ENCODE measurements at places on chromosomes 6 and 20.
A peak's percentile ranks its signal among the peaks of the same experiment; 100 is the strongest.

- DNase-seq: no peak
Measured at GRCh38 chr20:49280463-49281058, 2.7 kb upstream of the ZNFX1 start.

- DNase-seq: no peak
Measured at GRCh38 chr6:167661552-167662044, 165.1 kb upstream of the AFDN start.

DNA sequence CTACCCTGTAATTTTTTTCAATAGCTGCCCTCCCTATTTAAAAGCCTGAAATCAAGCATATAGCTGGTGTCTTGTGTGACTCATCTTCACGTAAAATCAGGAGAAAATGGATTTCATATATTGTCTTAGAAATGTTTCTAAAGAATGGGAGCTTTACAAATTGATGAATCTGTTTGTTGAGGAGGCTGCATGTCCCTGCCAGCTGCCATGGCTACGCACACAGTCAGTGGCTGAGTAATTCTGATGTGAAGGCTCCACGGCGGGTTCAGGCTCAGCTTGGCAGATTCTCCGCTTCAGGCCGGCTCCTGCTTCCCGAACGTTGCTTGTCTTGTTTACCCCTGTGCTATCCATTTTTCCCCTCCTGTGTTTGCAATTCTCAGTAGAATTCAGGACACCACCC lies 82.8 kb downstream of the CCDC170 start:
- no peak for DNase-seq

- DNase-seq: no peak
Measured at GRCh38 chr6:132135409-132135808, 184.2 kb upstream of the CCN2 start.

DNA sequence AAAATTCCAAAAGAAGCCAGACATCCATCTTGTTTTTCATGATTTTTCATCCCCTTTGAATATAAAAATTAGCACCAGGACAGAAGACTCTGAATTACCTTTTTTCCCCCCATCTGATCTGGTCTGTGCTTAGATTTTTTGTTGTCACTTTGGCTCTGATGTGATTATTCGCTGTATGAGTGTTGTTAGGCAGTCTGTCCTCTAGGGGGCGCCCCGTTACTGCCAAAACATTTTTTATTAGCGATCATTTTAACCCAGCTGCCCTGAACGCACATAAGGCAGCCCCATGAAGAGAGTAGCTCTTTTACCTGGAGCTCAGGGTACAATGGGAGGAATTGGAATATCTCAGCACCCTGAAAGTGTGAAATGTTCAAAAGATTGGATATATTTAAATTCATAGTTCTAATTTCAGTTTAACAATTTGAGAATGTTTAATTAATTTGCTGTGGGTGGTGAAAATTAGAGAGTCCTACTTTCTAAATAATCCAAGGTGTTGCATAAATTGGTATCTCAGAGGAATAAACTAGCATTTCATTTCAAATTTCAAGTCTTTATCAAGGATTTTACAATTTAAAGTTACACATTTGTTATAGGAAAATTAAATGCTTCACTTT lies 60.8 kb downstream of the PRPH2 start:
- peak; percentile 82 for DNase-seq

GRCh38 chr6:135722190-135722589 lies 129.3 kb upstream of the PDE7B start:
- DNase-seq: no peak

- DNase-seq: no peak
Measured at GRCh38 chr20:50850721-50851286, 55.9 kb downstream of the BCAS4 start.

DNA sequence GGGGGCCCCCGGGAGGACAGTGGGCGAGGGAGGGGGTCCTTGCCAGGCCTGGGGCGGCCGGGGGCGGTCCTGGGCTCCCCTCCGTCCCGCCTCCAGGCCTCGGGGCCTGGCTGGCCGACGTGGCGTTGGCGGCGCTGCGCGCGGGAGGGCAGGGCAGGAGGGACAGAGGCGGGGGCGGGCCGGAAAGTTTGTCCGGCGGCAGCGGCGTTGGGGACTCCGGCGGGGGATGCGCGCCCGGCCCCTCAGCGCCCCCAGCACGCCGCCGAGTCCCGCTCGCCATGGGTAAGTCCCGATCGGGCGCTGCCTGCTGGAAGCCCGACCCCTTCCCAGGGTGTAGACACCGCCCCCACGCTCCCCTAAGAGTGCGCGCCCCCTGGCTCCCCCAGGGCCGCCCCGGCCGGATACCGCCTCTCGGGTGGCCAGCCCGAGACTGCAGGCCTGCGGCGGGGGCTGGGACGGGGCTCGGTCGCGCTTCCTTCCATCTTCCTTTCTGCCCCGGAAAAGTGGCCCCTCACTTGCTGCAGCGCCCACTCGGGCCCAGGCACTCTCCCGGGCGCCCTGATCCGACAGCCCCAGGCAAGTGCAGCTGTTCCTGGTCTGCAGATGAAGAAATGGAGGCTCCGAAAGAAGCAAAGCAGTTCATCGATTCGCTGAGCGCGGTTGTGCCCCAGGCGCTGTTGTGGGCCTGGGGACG lies at the start of gene SLC2A10:
TSS of gene SLC2A10 (plus strand) at position 191 of the 694 bp plus-strand sequence. CDS start at position 279, 88 bp downstream.
- no peak for DNase-seq

GRCh38 chr20:1320902-1321653 lies 7.9 kb downstream of the SDCBP2 start:
- DNase-seq: no peak

DNA sequence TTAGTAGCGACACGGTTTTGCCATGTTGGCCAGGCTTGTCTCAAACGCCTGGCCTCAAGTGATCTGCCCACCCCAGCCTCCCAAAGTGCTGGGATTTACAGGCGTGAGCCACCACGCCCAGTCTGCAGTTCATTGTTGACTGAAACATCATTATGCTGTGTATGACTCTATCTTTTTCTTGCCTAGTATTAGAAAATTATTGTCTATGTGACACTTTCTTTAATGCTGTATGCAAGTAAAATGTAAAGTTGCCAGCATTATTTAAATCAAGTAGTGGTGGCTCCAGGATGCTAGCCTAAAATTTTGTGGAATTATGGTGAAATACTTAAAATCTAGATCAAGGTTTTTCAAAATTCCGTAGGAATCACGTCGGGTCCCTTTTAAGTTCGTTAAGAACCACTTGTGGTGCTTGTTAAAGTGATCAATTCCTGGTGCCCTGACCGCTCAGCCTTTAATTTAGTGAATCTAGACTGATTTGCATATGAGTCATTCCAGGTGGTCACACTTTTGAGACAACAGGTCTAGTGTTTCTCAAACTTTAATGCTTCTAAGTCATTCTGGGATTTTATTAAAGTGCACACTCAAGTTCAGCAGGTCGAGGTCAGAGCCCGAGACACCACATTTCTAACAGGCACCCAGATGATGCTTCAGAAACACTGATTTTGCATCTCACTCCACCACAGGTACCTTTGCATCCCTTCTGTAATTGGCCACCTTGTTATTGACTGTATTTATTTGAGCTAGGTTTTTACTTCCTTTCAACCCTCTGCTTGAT lies 132.6 kb upstream of the MTHFD1L start:
- DNase-seq: no peak

DNA sequence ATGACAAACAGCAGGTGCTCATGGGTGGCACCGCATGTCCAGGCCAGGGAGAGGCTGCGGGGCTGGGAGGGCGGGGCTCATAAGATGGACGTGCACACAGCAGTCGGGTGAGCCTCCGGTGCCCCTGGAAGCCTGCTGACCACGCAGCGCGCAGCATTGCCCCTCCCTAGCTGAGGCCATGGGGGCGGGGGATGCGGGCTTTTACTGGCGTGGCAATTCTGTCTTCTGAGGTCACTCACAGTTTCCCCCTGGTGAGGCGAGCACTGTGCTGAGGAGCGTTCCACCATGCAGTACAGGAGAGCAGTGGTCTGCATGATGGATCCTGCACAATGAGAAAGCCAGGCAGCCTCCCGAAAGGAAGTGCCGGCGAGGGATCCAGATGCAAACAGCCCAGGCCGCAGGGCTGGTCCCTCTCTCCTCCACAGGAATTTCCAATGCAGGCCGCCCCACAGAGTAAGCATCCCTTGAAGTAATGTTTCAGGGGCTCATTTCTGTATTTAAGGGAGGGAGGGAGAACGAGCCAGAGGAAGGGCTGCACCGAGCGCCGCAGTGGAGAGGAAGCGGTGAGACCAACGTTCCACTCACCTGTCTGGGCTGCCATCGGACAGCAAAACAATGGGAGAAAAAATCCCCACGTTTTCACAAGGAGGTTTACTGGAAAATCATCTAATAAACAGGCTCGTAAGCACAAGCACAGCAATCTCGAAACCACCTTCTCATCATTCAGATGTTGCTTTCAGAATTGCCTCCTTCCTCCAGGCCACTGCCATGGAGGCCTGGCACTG lies 56.0 kb downstream of the IRF4 start:
- DNase-seq: no peak

- DNase-seq: no peak
Measured at GRCh38 chr6:41475164-41475563, 71.0 kb upstream of the FOXP4 start.

DNA sequence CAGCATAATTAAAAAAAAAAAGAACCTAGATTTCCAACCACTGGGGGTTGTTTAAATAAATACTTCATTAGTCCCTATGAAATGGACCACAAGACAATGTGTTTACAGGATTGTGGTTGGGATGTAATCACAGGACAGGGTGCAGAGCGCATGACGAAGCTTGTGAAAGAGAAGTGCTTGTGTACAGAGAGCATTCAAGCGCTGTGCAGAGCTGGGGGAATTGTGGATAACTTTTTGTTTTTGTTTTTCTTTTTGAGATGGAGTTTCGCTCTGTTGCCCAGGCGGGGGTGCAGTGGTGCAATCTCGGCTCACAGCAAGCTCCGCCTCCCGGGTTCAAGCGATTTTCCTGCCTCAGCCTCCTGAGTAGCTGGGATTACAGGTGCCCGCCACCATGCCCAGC lies 22.3 kb downstream of the LAMA5 start:
- no peak for DNase-seq

GRCh38 chr6:133906050-133906449 lies 17.1 kb downstream of the TCF21 start:
- DNase-seq: no peak

DNA sequence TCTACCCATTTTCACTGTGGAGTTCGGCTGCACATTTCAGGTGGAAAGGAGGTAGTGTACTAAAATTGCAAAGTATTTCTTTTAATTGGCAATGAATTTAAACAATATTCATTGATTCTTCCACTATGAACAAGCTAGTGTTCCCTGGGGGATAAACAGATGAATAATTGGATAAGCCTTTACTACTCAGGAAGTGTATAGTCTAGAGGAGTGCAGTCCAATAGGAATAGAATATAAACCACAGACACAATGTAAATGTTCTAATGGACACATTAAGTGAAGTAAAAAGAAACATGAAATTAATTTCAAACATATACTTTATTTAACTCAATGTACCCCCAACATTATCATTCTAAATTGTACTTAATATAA lies 28.7 kb downstream of the SGK1 start:
- no peak for DNase-seq

DNA sequence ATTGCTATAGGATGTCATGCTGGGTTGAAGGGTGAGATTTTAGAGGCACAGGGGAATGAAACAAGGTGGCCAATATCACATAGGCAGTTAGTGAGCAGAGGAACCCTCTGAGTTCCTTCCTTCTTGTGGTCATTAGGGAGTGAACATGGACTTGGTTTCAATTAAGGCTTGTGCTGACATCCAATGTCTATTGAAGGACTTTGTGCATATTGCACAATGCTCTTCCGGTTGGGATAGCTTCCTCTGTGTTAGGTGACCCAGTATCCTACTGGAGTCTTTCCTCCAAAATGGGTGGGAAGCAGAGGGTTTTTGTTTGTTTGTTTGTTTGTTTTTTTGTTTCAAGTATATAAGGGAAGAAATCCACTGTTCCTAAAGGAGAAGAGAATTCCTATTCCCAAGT lies 98.5 kb downstream of the HDGFL1 start:
- no peak for DNase-seq

DNA sequence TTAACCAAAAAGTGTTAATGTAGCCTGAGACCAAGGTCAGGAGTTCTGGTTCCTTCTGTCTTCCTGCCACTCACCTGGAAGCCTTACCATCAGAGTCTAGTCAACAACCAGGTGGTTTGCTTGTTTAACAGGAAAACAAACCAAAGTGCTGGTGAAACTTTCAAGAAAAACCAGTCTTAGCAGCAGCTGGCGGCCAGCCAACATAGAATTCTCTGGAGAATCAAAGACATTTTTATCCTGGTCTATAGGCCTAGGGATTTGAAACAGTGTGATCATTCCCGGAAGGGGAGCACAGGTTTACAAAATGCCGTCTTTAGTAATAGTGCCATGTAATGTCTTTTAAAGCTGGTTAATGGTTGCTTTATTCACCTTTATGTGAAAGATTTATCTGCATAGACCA lies 146.6 kb upstream of the AKIRIN2 start:
- no peak for DNase-seq

DNA sequence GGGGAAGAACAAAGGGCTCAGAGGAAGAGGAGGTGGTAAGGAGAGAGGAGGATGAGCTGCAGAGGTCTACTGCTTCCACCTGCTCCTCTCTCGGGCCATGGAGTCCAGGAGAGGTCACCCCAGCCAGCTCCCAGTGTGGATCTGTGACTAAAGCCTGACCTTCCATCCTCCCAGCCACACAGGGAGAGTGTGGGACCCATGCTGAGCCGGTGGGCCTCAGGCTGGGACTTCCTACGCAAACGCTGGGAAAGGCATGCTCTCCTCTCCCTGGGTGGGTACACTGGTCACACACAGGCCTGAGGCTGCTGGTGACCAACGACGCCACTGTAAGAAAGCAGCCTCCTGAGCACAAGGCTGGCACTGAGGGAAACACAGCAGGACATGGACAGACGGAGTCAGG lies 111.3 kb downstream of the PREX1 start:
- no peak for DNase-seq

DNA sequence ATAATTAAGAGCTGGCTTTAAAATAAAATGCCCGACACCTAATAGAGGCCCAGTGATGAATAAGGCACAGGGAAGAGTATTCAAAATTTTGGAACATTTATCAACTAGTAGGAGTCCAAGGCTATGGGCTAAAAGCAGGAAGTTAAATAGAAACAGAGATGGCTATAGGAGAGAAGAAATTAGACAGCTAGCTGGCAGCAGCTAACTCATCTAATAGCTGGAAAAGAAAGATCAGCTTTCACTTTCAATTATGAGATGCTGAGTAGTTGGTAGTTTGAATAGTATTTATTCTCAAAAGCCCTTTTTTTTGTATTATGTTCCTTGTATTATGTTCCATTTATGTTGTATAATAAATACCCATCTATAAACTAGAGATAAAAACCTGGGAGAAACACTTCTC lies 215.7 kb downstream of the SLC35F1 start:
- no peak for DNase-seq

- DNase-seq: no peak
Measured at GRCh38 chr6:156912431-156912830, 135.3 kb downstream of the ARID1B start.

DNA sequence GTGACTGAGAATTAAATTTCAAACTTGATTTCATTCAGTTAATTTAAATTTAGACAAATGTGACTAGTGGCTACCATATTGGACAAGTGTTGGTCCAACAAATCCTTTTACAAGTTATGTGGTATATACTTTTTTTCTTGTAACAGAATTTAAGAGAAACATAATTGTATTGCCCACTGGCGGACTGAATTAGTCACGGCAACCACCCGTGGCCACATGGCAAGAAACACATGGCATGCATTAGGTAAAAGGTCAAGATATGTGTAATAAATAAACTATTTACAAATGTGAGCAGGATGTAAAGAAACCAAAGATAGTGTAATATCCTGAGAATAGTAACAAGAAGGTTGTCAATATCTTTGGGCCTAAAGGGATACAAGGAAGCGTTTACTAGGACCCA lies 91.2 kb downstream of the LCA5 start:
- no peak for DNase-seq

GRCh38 chr20:17295151-17295726 lies 68.4 kb downstream of the PCSK2 start:
- no peak for DNase-seq

GRCh38 chr6:42045538-42046460 lies 4.5 kb upstream of the TAF8 start:
- no peak for DNase-seq
